Psoas muscle (tissue), 8 donors: ENCODE measurements at places on chromosomes 4 and X. TPM values are rescaled to one million over a fixed set of nuclear protein-coding genes. Genes with fewer than 3 reads are reported as not detected.

PABPC1L2B gene
- total RNA-seq = not detected

PASD1 gene
- not detected for total RNA-seq

HOPX gene
- total RNA-seq = 4.7 TPM

MND1 gene
- not detected for total RNA-seq

GK2 gene
- total RNA-seq = not detected

SPANXN3 gene
- not detected for total RNA-seq

CLCN3 gene
- 24.8 TPM for total RNA-seq

MAGEA8 gene
- total RNA-seq = not detected

GAGE2A gene
- total RNA-seq = not detected

SMPX gene
- 379 TPM for total RNA-seq

AMER1 gene
- 7.6 TPM for total RNA-seq

GABRG1 gene
- not detected for total RNA-seq

F8A3 gene
- total RNA-seq = 0.27 TPM

SMIM31 gene
- not detected for total RNA-seq

SORBS2 gene
- total RNA-seq = 26.1 TPM

USP17L28 gene
- not detected for total RNA-seq

SLC10A6 gene
- total RNA-seq = not detected

PNMA6A gene
- 1.3 TPM for total RNA-seq

OTUD6A gene
- not detected for total RNA-seq

PGAM4 gene
- not detected for total RNA-seq

CD99 gene
- 122 TPM for total RNA-seq

EDNRA gene
- total RNA-seq = 1.8 TPM

MAGIX gene
- total RNA-seq = 3.7 TPM

ZDHHC15 gene
- 0.25 TPM for total RNA-seq
